ENCODE measurements at places on chromosomes 6 and 20.
A peak's percentile ranks its signal among the peaks of the same experiment; 100 is the strongest.

DNA sequence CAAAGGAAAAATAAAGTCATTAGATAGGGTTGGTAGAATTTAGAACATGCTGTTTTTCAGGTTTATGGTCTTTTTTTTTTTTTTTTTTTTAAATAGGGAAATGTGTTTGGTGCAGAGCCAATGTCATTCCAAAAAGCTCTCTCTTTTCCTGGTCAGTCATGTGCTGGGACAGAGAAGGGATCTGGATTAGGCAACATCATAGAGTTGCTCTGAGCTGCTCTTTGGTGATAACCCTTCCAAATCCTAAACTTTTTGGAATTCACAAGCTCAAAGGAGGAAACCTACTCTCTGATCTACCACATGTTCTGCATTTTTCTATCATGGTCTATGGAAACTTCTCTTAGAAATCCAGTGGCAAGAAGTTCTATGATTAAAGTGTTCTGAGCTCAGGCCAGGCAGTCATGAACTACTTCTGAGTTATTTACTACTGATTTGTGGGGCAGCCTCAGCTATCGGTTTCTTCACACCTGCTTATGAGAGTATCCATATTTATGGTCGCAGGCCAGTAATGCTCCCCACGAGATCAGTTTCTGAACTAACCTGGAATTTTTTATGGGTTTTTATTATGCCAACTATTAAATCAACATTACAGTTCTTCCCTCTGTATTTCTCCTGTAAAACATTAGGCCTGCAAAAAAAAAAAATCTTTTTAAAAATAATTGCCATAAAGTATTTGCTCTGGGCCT is 4.8 kb downstream of the EDN1 start:
- peak; percentile 24 for DNase-seq

GRCh38 chr6:14423330-14423729 is 305.8 kb downstream of the CD83 start:
- DNase-seq, result no peak

DNA sequence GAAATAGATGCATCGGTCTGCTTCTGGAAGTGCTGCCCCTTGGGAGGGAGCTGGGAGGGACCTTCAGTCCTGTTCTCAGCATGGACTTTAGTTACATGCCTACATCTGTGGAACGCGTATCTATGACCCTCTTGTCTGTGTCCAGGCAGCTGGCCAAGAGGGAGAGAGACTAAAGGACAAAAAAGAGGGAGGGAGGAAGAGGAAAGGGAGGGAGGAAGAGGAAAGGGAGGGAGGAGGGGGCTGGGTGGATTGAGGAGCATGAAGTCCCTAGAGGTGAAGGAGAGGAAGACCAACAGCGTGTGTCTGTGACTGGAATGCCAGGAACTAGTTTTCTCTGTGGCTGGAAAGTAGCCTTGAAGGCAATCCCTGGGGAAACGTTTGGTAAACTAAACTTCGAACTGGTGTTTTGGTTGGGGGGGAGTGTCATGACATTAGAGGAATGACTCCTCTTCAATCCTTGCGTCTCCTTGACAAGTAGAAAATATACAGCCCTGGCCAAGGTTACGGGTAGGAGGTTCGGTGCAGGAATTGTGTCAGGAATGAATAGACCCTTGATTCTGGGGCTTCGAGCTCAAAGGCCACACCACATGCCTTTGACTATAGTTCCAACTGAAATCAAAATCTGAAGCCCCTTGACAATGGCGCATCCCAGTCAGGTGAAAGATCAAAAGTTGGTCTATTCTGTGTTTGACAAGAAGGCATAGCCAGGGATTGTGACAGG is 52.0 kb upstream of the PLEKHG1 start:
- no peak for DNase-seq

- DNase-seq, result no peak
Observed at GRCh38 chr6:75213112-75213511, 7.3 kb upstream of the COL12A1 start.
